ENCODE measurements at places on chromosomes 1 and 21.

DNA sequence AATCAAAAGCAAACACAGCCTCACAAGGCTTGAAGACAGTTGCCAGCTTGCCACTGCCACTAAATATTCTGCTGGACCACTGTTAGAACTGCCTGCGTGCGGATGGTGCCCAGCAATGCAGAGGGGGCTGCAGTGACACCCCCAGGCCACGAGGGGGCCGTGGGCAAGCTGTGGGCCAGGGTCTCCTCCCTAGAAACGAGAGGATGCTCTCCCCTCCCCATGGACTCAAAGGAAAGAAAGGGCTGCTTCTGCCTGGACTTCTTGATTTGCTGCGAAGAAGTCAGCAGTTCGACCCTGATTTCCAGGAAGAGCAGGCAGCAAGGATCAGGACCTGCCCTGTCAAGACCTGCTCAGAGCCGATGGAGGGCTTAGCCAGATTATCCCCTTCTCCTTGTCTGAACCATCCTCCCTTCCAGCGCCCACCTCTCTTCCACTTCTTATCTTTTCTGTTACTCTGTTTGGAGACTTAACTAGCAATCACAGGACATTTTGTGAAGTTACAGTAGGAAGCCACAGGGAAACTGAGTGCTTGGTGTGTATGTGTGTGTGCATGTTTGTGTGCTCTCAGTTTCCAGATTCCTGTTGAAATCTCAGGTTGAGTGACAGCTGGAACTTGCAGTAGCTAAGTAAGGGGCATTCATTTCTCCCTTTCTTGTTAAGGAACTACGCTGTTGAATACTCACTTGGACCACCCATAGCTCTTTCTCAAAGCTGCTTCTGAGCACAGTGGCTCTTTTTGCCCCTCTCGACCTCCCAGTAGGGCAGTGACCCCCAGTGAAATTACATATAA is 2.7 kb downstream of the MAN1C1 start:
- DNase-seq: peak; percentile 69

GRCh38 chr21:29092102-29092959 is 18.9 kb upstream of the CCT8 start:
- no peak for DNase-seq

GRCh38 chr1:8297245-8297644 is 20.7 kb upstream of the SLC45A1 start:
- DNase-seq: no peak

- DNase-seq: peak; percentile 42
Measured at GRCh38 chr1:201282931-201283829, at the start of gene PKP1. Gene PKP1 (plus strand): TSS chr1:201283506. CDS start chr1:201283703, 197 bp downstream.

GRCh38 chr21:44285138-44285992 is at the start of gene AIRE:
Gene AIRE (plus strand): TSS chr21:44285876. CDS start chr21:44286007, 131 bp downstream.
- DNase-seq: no peak

DNA sequence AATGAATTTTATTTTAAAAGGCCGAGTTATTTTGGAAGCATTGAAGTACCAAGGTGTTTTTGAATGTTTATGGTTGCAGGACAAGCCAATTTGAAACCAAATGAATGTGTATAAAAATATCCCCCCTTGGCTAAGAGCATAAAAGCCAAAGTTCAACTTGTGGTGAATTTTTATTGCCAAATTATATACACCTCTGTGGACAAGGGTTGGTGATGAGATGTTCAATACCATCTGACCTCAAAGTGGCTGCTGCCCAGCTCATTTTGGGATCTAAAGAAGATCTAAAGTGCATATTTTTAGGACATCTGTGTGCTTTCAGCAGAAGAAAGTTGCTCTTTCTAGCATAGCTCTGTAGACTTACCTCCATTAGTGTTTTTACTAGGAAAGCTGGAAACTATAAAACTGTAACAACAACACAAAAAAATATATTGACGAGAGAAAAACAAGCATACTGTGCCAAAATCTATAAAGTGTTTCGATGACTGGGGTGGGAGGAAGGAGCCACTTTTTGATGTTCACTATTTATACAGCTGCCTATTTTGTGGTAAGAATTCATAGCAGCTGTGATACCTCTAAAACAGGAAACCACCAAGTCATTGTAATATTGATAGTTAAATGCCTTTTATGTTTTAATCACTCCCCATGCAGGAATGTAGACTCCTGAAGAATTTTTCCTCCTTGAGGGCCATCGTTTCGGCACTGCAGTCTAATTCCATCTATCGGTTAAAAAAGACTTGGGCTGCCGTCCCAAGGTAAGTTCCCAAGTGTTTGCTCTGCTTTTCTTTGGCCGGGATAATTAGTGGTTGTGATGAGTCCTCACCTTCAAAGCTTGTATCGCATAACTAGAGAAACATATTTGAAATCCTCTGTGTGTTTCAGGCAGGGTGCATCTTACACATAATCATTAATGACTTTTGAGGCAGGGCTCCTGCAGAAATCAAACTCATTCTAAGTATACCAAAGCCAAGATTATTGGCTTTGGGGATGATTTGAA is 83.2 kb downstream of the RGL1 start:
- DNase-seq: no peak

- DNase-seq: no peak
Measured at GRCh38 chr1:93768380-93768863, 86.8 kb upstream of the BCAR3 start.

DNA sequence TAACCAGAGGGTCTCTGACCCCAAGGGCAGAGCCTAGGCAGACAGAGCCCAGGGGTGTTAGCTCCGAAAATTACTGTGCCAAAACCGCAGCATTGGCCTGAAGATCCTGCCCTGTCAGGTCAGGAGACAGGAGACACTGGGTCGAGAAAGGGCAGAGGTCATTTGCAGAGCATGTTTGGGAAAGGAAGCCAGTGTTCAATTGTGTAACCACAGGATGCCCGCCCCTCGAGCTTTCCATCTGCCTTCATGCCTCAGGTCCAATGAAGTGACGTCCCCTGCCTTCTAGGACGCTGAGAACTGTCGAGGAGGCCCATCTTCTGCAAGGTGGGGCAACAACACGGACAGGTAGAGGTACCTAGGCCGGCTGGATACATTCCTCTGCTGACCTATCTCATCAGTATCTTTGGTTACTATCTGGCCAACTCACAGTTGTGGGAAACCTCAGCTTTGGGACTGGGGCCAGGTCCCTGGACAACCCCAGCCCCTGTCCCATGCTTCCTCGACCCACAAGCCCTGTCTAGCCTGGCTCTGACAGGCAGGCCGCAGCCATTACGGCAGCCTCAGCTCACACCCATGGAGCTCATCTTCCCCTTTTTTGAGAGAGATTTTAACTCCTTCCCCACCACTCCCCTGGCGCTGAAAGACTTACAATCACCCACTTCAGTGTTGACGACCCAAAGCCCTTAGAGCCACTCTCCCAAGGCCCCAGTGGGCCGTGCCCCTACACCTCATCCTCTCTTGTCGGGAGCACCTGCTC is 1.3 kb downstream of the ARL8A start:
- no peak for DNase-seq

GRCh38 chr1:7444363-7444762 is 326.7 kb upstream of the VAMP3 start:
- no peak for DNase-seq

DNA sequence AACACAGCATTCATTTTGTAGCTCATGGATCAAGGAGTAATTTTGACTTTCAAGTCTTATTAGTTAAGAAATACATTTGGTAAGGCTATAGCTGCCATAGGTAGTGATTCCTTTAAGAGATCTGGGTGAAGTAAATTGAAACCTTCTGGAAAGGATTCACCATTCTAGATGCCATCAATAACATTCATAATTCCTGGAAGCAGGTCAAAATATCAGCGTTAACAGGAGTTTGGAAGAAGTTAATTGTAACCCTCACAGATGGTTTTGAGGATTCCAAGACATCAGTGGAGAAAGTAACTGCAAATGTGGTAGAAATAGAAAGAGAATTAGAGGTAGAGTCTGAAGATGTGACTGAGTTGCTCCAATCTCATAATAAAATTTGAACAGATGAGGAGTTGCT is 216.6 kb downstream of the GREM2 start:
- DNase-seq: no peak

DNA sequence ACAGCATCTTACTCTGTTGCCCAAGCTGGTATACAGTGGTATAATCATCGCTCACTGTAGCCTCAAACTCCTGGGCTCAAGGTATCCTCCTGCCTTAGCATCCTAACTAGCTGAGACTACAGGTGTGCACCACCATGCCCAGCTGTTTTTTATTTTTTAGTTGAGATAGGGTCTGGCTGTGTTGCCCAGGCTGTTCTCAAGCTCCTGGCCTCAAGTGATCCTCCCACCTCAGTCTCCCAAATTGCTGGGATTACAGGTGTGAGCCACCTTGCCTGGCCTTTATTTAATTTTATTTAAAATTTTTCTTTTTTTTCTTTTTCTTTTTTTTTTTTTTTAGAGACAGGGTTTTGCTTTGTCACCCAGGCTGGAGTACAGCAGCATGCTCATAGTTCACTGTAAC is 9.2 kb downstream of the MAP7D1 start:
- DNase-seq: no peak

DNA sequence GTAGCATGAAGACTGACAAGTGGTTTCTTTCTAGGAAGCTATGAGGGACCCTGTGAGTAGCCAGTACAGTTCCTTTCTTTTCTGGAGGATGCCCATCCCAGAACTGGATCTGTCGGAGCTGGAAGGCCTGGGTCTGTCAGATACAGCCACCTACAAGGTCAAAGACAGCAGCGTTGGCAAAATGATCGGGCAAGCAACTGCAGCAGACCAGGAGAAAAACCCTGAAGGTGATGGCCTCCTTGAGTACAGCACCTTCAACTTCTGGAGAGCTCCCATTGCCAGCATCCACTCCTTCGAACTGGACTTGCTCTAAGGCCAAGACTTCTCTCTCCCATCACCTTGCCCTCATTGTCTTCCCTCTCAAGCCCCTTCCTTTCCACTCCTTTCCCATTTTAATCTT is 3.4 kb upstream of the GABPB2 start:
- DNase-seq: no peak

- no peak for DNase-seq
Measured at GRCh38 chr1:43318831-43319230, 18.0 kb downstream of the TIE1 start.

GRCh38 chr1:52235646-52236045 is 93.8 kb downstream of the ZFYVE9 start:
- DNase-seq: no peak

DNA sequence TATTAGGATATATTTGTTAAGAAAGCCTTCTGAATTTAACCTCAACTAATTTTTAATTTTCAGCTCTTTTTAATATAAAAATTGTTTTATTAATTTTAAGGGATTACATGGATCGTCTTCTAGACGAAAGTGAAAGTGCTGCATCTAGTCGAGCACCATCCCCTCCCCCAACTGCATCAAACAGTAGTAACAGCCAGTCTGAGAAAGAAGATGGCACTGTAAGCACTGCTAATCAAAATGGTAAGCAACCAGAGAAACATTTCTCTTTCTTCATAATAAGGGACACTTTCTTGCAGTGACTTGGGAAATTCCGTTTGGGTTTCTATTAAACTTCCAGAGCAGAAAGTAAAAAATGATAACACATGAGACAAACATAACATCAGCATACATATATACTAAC is 56.9 kb downstream of the MIER1 start:
- no peak for DNase-seq

DNA sequence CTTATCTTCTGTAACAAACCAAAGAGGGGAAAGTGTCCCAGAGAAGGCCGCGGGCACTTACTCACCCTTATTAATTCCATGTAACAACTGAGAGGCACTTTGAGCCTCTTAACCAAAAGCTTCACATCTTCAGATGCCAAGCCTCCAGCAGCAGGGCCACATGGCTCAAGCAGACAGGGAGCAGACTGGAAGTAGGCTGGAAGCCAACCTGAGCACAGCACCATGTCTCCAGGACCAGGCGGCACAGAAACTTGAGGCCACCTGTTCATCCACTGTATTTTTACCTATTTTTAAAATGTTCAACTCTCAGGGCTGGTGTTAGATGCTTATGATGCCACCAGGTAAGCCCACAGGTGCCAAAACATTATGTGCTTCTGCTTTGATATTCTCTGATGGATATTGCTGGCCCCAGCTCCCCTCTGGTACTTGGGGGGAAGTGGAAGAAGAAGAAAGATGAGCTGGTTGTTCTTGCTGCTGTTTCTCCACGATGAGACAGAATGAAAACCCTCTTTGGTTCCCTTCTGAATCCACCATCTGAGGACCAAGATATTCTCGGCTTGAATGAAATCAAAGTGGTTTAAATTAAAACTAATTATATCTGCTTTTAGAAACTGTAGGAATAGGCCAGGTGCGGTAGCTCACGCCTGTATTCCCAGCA is 30.6 kb upstream of the SDE2 start:
- no peak for DNase-seq

GRCh38 chr1:46512135-46512791 is 22.6 kb downstream of the DMBX1 start:
- DNase-seq: no peak

- DNase-seq: no peak
Measured at GRCh38 chr1:62689524-62689923, 1.3 kb upstream of the DOCK7 start.

GRCh38 chr1:6646499-6647148 is 22.0 kb downstream of the THAP3 start:
- no peak for DNase-seq

GRCh38 chr1:42251042-42251441 is 84.0 kb downstream of the FOXJ3 start:
- no peak for DNase-seq

GRCh38 chr1:93708734-93709481 is 27.3 kb upstream of the BCAR3 start:
- DNase-seq: peak; percentile 40

DNA sequence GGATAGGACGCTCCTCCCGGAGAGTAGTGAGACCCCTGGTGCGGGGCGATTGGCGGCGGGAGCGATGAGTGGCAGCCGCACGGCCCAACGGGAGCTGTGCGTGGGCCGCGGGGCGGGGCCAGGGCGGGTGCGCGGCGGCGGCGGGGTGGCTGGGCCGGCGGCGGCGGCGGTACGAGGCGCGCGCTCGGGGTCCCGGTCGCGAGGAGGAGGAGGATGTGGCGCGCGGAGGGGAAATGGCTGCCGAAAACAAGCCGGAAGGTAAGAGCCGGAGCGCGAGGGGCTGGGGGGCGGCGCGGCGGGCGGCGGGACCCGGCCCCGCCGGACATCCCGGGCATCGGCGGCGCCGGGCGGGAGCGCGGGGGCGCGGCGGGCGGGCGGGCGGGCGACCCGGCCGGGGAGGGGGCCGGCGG is at the start of gene CAMTA1:
CAMTA1 (plus strand) TSS at position 137 of the 410 bp plus-strand sequence; CDS start at position 214, 77 bp downstream.
- DNase-seq: no peak

DNA sequence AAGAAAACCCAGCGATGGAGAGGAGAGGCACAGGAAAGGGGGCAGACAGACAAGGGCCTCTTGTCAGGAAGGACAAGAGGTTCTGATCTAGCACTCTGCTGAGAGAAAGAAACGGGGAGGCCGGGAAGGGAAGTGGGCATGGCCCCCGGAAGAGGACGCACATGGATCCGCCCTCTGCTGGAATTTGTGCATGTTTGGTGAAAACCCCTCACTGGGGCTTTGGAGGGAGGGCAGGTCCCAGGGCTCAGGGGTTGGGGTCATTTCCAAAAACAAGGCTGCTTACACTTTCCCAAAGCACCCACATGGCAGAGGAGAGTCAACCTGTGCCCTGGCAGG is 32.4 kb upstream of the ECE1 start:
- no peak for DNase-seq

DNA sequence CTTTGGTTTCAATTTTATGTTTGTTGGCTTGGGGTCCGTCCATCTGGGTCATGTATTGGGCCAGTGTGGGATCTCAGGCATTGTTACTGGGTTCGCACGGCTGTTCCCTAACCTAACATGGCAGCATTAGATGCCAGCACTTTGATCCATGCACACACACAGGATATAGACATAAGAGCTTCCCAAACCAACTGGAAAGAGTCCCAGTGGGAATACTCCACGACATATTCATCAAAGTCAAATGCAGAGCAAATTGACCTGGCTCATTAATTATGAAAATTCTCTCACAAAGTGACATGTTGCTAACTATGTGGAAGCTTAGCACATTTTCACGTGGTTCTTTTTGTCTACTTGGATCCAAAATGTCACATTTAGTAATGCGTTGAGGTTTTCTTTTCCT is 130.4 kb downstream of the SETD4 start:
- no peak for DNase-seq
